ENCODE measurements at places on chromosomes 3 and 15.

DNA sequence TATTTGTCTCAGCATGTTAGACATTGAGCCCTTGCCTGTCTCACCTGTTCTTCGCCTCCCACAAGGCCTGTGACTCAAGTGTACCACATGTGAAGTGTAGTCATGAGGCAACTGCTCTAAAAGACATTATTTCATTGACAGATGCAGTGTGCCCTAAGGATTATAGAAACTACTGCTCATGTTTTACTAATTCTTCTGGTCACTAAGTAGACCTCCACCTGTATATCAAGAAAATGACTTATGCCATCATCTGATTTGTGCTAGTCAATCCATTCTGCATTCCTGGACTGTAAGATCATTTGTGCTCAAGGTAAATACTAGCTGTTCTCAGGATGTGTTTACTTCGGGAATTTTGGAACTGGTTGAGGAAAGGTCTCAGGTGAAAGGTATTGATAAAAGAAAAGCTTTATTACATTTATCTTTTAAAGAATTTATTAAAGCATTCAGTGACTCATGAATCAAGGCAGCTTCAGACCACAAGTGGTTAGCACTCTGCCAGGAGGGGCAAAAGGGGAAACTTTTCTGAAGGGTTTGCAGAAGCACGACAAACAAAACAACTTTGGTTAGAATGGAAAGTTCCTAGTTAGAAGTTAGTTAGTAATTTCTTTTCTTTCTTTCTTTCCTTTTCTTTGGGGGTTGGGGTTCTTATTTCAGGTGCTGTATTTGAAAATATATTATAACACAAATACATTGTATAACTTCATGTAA, 465.3 kb upstream of the CBLB start:
- no peak for DNase-seq

DNA sequence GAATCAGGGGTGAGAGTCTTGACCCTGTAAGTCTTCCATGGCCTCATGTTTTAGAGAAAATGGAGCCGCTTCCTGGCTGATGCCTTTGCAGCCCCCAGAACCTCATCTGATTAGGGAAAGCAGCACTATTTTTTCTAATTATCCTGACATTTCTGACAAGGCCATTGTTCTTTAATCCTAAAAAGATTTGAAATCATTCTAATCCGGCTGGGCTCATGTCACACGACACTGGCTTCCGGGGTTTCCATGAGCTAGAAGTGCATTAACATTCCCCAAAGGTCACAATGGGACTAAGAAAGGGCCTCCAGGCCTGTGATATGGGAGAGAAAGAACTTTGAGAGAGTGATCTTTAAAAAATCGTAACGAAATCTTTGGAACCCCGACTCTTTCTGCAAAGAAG, 33.1 kb downstream of the RBP2 start:
- no peak for DNase-seq

- DNase-seq: no peak
Measured at GRCh38 chr3:32643354-32643753, 41.6 kb upstream of the CNOT10 start.

- no peak for DNase-seq
Measured at GRCh38 chr3:126320517-126321293, 36.5 kb downstream of the KLF15 start.

DNA sequence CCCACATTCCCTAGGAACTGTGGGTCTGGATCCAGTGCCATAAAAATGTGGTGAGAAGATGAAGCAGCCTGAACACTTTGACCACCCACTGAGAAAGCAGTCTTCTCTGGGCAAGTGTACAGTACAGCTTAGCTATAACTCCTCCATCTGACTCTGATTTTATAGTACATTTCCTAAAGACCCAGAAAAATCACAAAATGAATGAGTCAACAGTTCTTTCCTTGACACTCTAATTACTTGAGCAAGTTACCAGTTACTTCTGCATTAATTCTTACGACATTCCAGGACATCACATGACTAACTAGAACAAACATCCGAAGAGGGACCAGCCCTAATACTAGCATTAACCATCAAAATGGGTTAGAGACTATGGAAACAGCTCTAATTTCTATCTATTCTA, 148.1 kb upstream of the PEX5L start:
- DNase-seq: no peak

GRCh38 chr3:195763843-195764825, 43.4 kb downstream of the MUC20 start:
- no peak for DNase-seq

GRCh38 chr3:50890688-50891344, 216.1 kb downstream of the DOCK3 start:
- DNase-seq: no peak

- DNase-seq: no peak
Measured at GRCh38 chr3:15964605-15965442, 167.0 kb upstream of the ANKRD28 start.

DNA sequence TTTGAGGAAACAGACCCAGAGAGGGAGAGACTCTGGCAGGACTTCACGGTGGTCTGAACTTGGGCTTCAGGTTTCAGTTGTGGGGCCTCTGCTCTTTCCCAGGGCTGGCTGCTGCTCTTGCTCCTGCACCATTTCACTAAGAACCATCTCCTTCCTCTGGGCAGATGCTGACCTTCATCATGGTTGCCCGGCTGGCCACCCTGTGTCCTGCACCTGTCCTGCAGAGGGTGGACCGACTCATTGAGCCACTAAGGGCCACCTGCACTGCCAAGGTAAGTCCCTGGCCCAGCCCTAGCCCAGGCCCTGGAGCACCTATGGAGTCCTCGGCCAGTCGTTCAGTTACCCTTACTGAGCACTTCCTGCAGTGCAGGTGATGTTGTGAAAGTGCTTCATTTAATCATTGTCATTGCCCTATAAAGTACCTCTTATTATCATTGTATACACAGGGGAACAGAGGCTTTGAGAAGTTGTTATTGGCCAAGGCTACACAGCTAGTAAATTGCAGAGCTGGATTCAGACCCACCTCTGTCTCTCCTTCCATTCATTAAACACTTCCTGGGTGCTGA, 10.0 kb downstream of the RPL32 start:
- no peak for DNase-seq

DNA sequence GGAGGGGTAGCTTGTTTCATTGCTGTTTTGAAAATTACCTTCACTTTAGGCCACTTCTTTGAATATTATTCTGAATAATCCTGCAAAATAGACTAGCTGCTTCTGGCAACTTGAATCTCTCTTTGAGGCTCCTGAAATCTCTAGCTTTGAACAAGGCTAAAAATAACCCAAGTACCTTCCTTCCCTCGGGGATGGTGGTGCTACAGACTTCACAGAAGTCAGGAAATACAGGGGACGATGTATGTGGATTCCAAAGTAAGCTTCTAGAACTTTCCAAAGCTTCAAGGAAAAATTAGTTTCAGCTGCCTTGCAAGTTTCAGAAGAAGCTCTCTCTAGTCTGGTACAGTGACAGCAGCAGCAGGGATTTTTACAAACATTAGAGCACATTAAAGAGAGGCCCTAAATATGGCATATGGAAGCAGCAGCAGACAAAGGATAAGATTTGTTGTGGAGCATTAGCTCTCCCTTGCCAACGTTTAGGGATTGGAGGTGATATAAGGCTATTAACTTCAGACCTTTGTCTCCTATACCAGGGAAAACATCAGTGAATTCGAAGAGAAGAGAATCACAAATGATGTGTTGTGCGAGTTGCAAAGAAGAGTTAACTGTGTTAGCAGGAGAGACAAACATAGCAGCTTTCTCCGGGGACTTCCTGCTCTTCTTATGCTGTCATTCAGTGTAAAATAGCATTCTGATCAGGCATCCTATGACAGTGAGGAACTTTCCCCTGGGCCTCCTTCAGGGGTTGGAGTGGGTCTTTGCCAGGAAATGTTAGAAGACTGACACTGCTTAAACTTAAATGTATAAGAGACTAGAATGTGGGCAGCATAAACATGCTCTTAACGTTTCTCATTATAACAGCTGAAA, 783.0 kb upstream of the ARPP21 start:
- no peak for DNase-seq

- DNase-seq: no peak
Measured at GRCh38 chr3:136464502-136464901, 214.4 kb downstream of the PCCB start.

- no peak for DNase-seq
Measured at GRCh38 chr3:133662278-133662651, 524 bp upstream of the TOPBP1 start.

DNA sequence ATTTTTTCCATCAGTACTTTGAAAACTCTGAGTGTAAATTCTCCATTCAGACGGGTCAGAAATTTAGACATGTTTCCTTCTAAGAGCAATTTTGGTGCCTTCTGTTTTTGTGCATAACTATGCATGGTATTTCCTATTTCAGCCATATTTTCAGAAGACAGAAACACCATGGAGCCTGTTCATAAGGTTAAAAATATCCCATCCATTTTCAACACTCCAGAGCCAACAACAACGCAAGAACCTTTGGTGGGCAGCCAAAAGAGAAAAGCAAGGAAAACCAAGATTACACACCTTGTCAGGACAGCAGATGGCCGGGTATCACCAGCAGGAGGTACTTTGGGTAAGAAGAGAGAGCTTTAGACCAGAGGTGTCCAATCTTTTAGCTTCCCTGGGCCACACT, 275.6 kb downstream of the BBX start:
- no peak for DNase-seq

- no peak for DNase-seq
Measured at GRCh38 chr3:190618330-190619030, 104.6 kb downstream of the IL1RAP start.

GRCh38 chr15:69375151-69375790, 38.9 kb upstream of the KIF23 start:
- DNase-seq: no peak

GRCh38 chr15:84604826-84605553, 4.2 kb downstream of the ZSCAN2 start:
- no peak for DNase-seq

GRCh38 chr3:32511005-32511404, 8.4 kb upstream of the CMTM6 start:
- no peak for DNase-seq

DNA sequence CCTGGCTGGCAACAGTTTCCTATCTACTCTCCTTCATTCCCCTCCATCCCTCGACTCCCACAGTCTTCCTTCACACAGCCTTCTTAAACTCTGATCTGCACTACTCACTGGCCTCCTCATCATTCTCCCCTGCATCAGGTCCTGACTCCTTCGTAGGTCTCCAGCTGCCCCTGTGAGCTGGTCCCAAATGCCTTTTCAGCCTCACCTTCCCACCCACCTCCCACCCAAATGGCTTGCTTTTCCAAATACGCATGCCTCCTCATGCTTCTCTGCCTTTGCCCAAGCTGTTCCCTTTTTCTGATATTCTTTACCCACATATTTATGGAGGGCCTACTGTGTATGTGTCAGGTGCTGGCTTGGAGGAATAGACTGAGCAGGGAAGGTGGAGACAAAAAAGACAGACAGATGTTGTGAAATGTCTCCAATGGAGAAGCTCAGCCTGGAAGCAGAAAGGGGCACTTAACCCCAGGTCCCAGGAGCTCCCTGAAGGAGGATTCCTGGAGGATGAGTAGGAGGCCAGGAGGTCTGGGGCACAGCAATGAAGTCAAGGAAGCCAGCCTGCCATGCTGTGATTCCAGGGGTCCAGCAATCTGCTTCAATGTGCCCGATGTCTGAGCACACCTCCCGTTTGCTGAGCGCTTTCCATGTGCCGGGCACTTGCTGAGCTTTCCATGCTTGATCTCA, 252.2 kb downstream of the SHQ1 start:
- DNase-seq: no peak

GRCh38 chr3:66762916-66763693, 235.0 kb upstream of the KBTBD8 start:
- no peak for DNase-seq

DNA sequence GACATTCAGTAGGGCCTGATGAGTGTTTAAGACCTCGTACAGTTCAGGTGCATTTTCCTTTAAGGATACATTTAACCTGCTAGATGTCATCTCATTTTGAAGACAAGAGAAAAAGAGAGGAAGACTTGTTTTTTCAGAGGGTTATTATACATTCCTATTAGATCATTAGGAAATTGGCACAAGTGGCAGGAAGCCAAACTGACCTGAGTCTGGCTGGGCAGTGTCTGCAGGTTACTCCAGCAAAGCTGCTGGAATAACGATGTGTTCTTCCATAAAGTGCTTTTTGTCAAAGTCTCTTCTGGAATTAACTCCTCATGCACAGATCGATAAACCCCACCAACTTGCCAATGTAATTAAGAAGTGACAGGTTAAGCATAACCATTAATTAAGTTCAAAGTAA, 396.4 kb upstream of the TPRG1 start:
- DNase-seq: no peak

DNA sequence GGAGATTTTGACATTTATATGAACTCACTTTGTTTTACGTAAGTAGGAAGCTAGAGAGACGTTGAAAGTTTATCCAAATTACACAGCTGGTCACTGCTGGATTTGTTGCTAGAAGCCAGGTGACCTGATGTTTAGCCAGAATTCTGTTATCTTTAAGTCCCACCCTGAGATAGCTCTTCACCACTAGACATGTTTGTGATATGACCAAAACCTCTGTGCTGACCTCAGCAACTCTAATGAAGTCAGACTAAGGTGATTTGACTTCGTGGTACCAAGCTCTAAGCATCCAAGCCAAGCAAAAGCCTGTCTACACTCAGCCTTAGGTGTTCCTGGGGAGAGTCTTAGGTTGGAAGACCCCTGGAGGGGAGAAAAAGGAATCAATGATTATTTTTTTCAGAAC, 102.4 kb downstream of the ARRDC4 start:
- DNase-seq: no peak

- DNase-seq: no peak
Measured at GRCh38 chr3:119304201-119304713, 10.1 kb downstream of the ARHGAP31 start.

DNA sequence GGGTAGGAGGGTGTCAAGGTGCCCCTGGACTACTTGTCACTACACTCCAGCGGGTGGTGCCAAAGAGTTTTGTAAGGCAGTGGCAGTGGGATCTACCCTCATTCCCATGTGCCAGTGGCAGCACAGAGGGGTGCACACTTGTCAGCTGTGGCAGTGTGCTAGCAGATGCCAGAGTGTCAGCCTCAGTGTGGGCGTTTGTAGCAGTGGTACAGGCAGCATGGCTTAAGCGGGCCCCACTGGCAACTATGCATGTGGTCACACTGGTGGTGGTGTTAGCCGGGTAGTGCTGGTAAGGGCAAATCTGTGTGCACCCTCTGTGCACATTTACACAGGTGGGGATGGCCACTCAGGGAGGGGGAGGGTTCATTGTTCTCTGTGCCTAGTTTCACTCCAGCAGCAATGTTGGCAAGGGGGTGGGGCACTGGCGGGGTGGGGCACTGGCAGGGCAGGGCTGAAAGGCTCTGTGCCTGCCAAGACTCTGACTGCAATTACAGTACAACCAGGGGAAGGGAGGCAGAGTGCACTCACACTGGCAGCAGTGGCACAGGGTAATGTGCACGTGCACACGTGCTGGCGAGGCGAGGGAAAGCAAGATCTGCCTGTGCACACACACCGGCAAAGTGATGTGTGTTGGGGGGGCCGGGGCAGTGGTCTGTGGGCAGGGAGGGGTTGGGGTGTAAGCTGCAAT, 31.8 kb downstream of the MYO9A start:
- no peak for DNase-seq
